Fibroblast of lung (primary cell): ENCODE measurements at places on chromosomes 3 and 15.

GRCh38 chr15:74297887-74298286, 61.8 kb downstream of the CCDC33 start:
- no peak for DNase-seq

GRCh38 chr15:62242999-62243398, 77.9 kb upstream of the C2CD4B start:
- DNase-seq, result no peak

DNA sequence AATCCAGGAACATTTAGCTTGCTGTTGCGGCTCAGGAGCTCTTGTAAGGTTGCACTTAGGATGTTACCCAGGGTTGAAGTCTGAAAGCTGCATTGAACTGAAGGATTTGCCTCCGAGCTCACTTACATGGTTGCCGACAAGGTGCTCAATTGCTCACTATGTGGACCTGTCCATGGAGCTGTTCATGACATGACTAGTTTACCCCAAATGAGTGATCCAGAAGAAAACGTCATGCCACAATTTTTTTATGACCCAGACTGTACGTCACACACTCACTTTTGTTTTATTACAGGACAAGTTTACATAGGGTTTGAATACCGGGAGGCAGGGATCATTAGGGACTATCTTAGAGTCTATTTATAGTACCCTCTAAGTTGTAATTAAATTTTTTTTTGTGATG, 21.0 kb upstream of the CLDN11 start:
- no peak for DNase-seq

DNA sequence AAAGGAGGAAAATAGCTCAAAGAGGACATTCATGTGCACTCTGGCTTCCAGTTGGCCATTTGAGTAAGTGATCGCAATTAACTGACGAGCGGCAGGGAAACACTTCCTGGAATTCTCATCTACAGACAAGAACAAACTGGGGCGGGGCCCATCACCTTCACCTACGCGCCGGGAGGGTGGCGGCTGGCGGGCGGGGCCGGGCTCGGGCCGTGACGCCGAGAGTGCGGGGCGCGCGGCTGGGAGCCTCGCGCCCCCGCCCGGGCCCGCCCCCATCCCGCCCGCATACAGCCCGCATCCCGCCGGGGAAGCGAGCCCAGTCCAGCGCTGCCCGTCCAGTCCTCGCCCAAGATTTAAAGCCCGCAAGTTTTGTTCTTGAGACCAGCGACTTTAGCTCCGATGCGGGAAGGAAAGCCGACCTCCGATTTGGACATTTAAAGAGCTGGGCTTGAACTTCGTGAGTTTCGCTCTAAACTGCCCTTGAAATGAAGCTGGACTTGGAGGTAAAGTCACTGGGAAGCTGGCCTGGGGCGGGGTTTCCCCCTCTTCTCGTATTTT, at the start of gene B3GNT5:
Gene B3GNT5, plus strand, starts transcription at position 281 of the 555 bp plus-strand sequence. CDS start 16,546 bp downstream, outside the sequence.
- no peak for DNase-seq

DNA sequence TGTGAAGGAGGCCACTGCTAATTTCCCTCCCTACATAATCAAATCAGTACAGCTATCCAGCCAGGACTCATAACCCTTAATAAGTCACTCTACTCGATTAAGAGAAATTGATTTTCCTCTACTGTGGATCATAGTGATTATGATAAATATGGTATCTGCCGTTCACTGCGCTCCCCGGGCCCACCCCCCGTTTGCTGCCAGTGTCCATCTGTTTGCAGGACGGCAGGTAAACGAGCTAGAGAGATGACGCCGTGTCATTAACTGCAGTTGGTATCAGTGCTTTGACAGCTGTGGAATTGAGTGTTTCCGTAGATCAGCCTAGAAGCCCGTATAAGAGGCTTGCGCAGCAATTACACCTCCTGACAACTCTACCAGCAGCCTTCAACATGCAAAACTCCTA, 94.9 kb downstream of the ROBO2 start:
- no peak for DNase-seq

DNA sequence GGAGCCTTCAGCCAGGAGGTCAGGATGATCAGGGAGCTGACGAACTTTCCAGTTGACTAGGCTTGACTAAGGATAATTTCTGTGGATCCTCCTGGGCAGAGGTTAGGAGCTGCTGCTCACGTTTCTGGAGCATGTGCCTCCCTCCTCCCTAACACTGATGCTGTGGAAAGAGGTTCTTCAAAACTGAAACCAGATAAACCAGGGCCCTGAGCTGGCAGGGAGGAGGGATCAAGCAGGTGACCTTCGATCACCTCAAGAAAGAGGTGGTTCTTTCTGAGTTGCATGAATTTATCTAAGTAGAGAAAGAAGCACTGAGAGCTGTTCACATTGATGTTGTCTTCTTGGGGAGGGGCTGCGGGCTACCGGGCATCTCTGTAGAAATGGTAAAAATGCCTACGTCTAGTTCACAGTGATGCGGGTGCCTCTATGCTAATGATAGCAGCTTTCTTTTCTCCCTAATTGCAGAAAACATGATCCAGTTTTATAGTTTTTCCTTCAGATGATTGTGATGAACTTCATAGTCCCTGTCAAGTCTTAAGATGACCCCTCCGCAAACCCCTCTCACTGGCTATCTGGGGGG, 332.7 kb upstream of the LRRFIP2 start:
- DNase-seq, result no peak

DNA sequence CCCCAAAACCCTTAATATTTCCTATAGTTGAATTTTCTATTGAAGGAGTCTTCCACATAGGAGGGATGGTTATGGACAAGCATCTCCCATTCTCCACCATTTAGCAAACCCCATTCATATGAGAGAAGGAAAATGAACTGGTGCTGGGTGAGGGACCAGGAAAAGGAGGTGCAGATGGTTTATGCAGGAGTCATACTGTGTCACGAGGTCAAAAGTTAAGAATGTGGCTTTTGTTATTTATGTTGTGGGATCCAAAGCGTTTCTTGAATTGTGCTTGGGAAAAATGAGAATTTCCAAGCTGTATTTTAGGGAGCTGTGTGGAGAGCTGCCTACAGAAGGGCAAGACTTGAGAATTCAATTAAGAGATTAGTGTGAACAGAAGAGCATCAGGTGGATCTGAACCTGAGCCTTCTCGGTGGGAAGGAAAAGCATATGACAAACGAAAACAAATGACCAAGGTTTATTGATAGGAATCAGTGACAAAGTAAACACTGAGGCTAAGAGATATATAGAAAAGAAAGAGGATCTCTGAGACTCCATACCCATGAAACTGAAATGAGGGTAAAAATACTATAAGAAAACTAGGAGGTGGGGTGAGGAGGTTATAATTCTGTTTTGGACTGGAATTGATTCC, 473.3 kb upstream of the NR2F2 start:
- peak; percentile 91 for DNase-seq
